Erythroblast (primary cell): ENCODE measurements at places on chromosomes 7 and 10.

DNA sequence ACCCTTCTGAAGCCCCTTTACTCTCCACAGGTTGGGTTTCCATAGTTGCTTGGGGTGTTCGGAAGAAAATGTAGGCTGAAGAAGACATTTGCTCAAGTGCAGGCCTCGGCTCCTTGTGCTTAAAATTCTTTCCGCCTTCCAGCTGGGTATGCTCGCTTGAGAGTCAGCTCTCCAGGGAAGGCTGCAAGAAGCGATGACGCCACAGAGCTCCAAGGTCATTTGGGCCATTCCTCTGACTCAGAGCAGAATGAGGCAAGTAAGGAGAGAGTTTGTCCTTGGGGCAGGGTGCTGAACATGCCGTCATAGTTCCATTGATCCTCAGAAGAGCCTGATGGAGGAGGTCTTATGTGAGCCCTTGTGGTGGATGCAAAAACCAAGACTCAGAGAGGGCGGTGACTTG lies 27.4 kb upstream of the HSPA12A start:
- DNase-seq: no peak

DNA sequence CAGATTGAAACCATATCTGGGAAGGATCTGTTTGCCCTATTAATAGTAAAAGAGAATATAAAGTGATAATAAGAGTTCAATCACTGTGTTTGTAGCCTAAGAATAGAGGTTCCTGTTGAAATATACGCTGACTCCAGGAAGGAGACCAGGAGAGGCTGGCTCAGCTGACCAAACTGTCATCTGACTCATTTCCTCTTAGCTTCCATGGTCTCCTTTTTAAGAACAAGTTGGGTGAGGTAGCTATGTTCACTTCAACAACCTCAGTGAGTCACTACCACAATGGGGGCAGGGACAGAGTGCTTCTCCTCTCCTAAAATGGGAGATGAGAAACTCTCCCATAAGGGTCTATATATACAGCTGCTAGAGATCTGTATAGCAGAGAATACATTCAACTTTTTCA lies 543.3 kb downstream of the CALN1 start:
- DNase-seq: no peak

- no peak for DNase-seq
Observed at GRCh38 chr10:86064219-86064618, 302.4 kb downstream of the GRID1 start.

DNA sequence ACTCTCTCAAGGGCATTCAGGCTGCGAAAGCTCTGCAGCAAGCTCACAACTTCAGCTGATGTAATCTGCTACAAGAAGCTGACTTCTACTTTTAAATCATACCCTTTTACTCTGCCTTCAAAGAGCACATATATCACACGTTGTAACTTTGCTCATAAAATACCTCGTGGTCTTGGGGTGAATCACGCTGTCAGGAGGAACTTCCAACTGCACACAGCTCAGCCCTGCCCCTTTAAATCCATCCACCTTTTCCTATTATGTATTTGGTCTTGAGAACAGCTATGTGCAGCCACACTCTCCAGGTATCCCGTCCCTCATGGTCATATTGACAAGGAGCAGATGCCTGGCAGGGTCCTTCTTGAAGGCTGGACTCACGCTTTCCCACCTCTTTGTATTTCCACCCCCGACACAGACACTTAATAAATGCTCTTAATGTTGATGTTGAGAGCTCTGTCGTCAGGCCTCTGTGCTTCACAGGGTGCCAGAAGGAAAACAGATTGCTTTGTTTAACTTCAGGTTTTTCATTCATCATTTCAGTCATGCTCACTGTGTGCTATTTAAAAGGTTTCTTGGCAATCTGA lies 47.6 kb downstream of the ICA1 start:
- DNase-seq: no peak

DNA sequence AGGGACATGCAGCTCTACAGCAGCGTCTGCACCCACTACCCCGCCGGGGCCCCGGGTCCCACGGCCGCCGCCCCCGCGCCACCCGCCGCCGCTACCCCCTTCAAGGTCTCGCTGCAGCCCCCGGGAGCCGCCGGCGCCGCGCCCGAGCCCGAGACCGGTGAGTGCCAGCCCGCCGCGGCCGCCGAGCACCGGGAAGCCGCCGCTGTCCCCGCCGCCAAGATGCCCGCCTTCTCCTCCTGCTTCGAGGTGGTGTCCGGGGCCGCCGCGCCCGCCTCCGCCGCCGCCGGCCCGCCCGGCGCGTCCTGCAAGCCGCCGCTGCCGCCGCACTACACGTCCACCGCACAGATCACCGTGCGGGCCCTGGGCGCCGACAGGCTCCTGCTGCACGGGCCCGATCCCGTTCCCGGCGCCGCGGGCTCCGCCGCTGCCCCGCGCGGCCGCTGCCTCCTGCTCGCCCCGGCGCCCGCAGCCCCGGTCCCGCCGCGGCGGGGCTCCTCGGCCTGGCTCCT lies 631 bp downstream of the OTUD1 start:
- DNase-seq: peak; percentile 65

GRCh38 chr10:109126016-109126415 lies 797.3 kb downstream of the XPNPEP1 start:
- peak; percentile 7 for DNase-seq

- DNase-seq: no peak
Observed at GRCh38 chr7:5776894-5777660, 4.4 kb downstream of the RNF216 start.

GRCh38 chr7:20275637-20276036 lies 55.1 kb upstream of the ITGB8 start:
- no peak for DNase-seq

DNA sequence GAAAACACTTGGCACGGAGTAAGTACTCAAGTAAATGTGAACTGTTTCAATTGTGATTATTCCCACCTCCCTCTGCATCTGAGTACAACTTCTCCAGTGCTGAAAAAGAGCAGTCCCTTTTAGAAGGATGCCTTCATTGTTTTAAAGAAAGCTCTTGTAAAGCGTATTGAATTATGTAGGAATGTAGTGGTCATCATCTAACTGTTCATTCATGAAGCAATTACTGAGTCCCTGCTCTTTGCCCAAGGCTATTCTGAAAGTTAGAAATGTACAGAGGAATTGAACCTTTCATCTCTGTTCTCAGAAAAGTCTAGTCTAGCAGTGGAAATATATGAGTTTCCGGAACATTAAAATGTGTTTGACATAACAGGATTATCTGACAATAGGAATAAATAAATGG lies 127.8 kb downstream of the CACNB2 start:
- DNase-seq: no peak

- no peak for DNase-seq
Observed at GRCh38 chr7:98252425-98253054, 508 bp upstream of the TECPR1 start.

DNA sequence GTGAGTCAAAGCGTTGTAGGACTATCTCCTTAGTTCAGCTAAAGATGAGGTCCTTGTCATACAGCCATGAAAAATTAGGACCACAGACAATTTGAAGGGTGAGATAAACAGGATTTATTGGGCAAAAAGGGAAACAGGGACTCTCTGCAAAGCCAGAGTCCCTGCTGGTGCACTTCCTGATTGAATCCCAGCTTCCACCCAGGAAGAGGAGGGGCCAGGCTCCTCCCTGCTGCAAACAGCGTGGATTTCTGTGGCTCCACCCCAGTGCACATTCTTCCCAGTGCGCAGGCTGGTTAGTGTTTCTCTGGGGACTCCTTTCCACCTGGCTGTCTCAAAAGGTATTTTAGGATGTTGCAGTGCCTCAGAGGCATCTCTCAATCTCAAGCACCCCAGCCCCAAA lies 165.4 kb upstream of the YAE1 start:
- no peak for DNase-seq

DNA sequence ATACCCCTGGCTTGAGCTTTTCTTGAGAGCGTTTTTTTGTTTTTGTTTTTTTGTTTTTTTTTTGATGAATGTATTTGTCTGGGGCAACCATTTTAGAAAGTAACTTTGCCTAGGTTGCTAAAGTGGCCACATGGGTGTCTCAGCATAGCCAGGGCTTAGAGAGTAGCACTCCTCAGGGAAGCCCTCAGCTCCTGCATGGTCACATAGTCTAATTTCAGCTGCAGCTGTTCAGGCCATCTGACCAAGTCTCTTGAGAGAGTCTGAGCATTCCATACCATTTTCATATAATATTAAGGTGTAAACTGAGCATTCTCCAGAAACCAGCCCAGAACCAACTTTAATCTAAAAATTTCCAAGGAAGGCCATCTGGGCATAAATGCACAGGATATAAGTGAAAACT lies 186.4 kb downstream of the NPSR1 start:
- DNase-seq: no peak

GRCh38 chr7:79761876-79762429 lies 308.5 kb upstream of the MAGI2 start:
- no peak for DNase-seq

- no peak for DNase-seq
Observed at GRCh38 chr10:120744040-120744439, 107.1 kb upstream of the WDR11 start.

GRCh38 chr10:83289373-83289772 lies 849.9 kb upstream of the GHITM start:
- DNase-seq: no peak

DNA sequence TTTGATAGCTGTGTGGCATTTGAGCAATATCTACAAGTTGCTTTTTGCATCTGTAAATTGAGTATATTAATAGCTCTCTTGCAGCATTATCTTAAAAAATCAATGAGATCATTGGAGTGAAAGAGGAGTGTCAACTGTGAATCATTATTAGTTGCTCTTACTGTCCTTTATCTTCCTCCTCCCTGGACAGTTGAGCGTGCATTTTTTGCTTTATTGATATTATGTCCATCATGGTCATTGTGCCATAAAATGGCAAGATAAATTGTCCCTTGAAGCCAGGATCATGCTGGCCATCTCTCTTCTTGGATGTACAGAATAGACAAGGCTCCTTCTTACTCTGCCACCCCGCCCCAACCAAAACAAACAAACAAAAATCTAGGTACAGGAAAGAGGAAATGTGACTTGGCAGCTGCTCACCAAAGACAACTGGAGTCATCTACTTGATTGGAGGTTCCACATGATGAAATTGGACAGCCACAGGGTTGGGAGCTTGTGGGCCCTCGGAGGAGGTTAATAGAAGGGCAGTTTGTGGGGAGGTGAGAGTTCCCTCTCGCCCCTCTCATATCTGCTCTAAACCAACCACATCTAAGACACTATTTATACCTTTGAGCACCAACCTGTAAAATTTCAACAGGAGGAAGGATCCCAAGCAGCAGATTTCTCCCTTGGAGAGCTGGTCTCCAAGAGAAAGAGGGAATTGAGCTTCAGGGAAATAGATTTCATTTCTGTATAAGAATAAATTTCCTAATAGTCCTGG lies 252.7 kb downstream of the SKIDA1 start:
- no peak for DNase-seq

DNA sequence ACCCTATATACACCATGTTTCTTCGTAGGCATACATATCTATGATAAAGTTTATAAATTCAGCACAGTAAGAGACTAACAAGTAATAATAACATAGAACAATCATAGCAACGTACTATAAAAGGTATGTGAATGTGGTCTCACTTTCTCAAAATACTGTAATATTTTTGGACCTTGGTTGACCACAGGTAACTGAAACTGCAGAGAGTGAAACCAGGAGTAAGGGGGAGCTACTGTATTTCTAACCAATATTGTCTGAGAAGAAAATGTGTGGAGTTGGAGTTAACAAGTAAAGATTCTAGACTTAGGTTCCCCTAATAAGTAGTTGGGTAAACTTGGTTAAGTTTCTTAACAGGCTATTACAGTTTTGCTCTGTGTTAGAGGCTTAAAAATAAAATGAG lies 72.1 kb downstream of the GNAI1 start:
- no peak for DNase-seq

GRCh38 chr10:74955796-74956195 lies 129.4 kb downstream of the KAT6B start:
- no peak for DNase-seq

DNA sequence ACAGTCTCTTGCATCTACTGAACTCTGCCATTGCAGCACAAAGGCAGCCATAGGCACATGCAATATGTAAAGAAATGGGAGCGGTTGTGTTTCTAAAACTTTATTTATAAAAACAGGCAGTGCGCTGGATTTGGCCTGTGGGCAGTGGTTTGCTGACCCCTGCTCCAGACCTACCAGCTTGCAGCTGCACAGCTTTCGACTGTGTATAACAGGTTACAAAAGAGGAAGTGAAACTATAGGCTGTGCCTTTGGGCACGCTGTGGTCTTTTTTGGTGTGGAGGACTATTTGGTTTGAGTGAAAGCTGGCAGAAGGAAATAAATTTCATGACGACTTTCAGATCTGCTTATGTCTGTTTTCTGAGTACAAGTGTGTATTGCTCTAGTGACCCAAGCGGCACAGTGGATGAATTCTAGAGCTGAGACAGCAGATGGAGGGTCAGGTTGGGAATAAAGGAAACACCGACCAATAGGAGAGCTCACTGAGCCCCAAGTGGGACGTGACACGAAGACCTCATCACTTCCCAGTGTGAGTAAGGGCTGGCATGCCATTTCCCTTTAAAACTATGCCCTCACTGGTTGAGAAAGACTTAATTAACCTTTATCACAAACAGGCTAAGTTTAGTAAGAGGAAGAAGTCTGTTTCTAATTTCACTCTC lies 152.7 kb downstream of the ANK3 start:
- no peak for DNase-seq

DNA sequence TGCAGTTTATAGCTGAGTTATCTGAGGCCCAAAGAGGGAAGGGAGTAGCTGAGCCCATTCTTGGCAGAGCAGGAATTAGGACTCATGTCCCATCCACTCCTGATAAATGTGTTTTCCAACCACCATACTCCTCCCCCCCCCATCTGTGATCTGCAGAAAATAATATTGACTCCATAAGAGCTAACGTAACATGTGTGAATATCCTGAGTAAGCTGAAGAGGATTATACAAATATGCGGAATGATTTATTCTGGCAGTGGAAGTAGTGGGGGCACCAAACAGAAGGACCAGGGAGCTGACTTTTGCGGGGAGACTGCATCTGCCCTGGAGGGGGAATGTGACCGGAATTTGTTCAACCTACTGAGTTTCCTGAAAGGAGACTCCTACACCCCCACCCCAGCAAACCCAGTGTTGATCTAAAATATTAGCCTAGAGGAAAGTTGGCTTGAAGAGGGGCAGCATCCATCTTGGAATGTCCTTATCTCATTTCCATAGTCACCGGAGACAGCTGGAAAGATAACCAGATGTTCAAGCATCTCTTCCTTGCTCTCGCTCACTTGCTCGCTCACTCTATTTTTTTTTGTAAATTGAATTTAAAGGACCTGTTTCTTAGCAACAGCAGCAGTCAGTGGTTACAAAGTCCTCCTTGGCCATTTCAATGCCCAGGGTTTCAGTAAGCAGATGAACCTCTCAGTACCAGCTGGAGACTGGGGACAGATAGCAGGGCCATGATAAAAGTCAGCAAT lies 114.7 kb downstream of the RPS24 start:
- no peak for DNase-seq

GRCh38 chr10:121860810-121861209 lies 67.0 kb downstream of the ATE1 start:
- DNase-seq: no peak

GRCh38 chr10:132462463-132463332 lies 65.7 kb downstream of the PWWP2B start:
- DNase-seq: no peak

- no peak for DNase-seq
Observed at GRCh38 chr7:43855176-43855575, 14.1 kb downstream of the MRPS24 start.

GRCh38 chr10:127254276-127254675 lies 57.9 kb upstream of the INSYN2A start:
- no peak for DNase-seq
